ENCODE measurements at places on chromosomes 5 and 9.
A peak's percentile ranks its signal among the peaks of the same experiment; 100 is the strongest.

DNA sequence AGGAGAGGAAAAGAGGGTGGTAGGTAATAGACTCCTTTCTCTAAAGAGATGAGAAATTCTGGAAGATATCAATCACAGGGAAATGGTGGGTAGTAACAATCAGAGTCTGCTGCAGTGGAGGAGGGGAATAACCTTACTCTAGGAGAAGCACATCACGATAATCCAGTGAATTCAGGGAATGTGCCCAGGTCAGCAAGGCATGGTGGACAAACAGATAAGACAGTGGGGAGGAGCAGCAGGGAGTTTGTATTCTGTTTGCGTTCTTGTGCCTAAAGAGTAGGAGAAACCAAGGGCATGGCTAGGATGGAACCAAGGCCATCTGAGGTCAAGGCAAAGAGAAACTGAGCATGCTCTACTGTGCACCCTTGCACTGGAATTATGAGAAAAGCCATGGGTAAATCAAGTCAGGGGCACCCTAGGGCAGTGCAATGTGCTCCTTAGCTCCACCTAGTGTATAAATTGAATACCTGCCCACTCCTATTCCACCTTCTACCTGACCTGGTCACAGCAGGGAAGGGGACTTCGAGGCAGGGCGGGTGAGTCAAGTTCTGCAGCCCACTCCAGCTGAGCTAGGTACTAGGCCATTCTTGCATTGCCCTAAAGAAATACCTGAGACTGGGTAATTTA is 31.6 kb downstream of the RETREG1 start:
- no peak for DNase-seq

- DNase-seq = no peak
Observed at GRCh38 chr9:124044448-124044847, 32.9 kb downstream of the LHX2 start.

GRCh38 chr9:24071091-24071490 is 245.1 kb upstream of the ELAVL2 start:
- no peak for DNase-seq

- no peak for DNase-seq
Observed at GRCh38 chr5:150505041-150505511, 2.9 kb upstream of the NDST1 start.

DNA sequence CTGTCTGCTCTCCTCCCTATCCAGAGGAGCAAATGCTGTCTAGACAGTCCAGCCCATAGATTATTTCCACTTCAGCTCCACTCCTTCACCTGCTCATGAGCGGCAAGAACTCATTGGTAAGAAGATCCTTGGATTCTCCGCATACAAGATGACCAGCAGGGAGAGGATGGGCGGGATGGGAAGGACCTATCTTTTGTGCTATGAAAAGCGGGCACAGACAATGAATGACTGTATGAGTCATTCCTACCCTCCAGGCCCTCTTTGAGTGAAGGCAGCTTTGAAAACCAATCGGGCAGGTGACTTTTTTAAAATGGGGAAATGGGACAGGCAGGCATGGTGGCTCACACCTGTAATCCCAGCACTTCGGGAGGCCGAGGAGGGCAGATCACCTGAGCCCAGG is 49.4 kb downstream of the SMIM23 start:
- no peak for DNase-seq

GRCh38 chr5:33231214-33231710 is 209.5 kb upstream of the TARS1 start:
- no peak for DNase-seq

GRCh38 chr9:69931340-69931739 is 110.7 kb downstream of the CFAP95 start:
- DNase-seq = no peak

DNA sequence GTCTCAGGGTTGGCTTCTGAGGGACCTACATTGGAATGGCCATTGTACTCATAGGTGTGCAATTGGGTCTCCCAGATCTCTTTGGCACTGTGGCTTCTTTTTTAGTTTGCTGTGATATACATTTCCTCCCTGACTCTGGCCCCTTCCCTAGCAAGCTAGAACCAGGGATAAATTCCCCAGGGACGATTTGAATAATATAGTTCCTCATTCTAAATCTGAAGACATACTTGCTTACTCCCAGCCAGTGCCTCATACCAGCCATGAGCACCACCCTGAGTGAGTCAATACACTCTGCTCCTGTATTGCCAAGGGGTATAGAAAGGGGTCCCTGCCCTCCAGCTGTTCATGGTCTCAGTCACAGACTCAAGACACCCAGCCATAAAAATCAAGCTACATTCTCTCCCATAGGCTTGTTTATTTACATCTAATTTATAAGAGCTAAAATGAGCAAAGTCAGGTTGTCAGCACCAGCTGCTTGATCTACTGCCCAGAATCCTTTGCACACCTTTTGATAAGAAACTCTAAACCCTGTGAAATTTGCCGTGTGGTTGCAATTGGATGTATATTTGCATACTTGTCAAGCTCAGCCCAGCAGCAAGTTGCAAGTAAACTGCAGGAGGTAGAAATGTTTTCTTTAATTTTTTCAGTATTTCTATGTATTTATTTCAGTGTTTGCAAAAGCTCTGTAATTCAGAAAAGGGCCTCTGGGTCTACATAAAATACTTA is 219.9 kb upstream of the IRX1 start:
- DNase-seq = no peak

DNA sequence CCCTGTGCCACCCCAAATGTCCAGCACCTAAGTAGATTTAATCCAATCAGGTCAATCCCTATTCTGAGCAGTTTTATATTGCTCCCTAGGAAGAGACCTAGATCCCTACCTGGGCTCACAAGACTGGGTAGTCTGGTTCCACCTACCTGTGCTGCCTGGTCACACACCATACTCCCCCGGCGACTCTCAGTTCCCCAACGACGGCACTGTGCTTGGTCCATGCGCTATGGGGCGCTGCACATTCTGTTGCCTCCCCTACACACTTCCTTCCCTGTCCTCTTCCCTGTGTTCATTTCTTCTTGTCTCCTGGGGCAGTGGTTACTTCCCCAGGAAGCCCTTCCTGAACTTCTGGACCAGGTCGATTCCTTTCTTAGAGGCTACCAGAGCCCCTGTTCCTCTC is 109.9 kb upstream of the IL12B start:
- no peak for DNase-seq

DNA sequence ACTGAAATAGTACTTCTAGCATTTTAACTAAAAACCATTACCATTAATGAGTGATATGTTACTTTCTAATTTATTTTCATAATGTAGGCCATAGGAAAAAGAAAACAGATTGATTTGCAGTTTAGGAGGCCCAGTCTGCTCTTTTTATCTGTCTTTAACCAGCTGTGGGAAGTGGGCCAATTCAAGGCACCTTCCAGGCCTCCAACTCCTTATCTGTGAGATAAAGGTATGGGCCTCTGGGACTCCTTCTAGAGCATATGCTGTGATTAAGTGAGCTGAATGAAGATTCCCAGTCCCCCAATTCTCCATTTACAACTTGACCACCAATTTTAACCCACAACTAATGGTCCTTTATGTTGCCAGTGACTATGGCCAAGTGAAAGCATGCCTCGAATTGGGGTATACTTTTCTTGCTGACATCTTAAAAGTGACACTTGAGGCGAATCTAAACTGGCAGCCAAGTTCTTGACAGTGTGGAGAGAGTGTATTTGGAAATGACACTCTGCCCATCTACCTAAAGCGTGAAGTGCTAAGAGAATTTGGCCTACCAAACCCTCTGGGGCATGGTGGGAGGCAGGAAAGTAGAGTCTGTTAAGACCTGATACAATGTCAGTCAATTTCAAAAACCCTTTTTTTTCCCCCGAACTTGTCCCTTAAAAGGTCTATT is 88.3 kb downstream of the PIK3R1 start:
- DNase-seq = no peak

GRCh38 chr9:6676254-6676921 is 30.9 kb upstream of the GLDC start:
- no peak for DNase-seq

- DNase-seq = no peak
Observed at GRCh38 chr9:35311891-35312639, 150.3 kb downstream of the UNC13B start.

DNA sequence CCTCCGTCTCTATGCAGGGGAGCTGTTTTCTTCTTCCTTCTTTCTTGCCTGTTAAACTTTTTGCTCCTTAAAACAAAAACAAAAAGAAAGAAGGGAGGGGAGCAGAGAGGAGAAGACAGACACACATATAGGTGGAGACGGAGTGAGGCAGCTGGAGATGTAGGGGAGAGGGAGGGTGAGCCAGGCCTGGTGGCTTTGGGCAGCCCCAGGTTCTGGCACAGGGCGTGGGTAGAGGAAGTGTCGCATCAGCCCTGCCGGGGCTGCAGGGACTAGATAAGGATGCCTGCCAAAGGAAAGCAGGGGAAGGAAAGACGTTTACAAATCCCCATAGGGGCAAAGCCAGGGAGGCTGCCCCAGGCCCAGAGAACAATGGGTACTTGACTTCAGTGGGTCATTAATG is 38.7 kb upstream of the PTGS1 start:
- no peak for DNase-seq

GRCh38 chr5:150946351-150946905 is 41.6 kb upstream of the ZNF300 start:
- DNase-seq = no peak

- no peak for DNase-seq
Observed at GRCh38 chr9:128150594-128151308, 1.5 kb downstream of the LCN2 start.

GRCh38 chr9:37370968-37371563 is 51.4 kb upstream of the GRHPR start:
- DNase-seq = no peak

DNA sequence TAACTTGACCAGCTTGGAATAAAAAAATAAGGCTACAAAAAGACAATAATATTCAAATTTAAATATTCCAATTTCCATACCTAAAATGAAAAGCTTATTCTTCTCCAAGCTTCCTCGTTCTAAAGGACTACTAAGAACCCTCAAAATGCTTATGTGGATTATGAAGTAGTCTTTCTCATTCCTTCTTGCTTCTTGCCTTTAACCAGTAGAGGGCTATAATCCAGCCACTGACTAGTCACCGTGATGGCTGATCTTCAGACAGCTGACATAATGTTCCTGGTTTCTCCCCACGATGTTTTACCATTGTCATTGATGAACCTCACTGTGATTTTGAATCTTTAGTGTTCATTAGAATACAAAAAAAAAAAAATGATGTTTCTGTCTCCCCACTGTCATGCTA is 515.3 kb downstream of the TLE1 start:
- DNase-seq = no peak

- no peak for DNase-seq
Observed at GRCh38 chr9:27457445-27457844, 66.6 kb upstream of the IFNK start.

- no peak for DNase-seq
Observed at GRCh38 chr5:76529464-76530344, 93.5 kb downstream of the F2RL2 start.

DNA sequence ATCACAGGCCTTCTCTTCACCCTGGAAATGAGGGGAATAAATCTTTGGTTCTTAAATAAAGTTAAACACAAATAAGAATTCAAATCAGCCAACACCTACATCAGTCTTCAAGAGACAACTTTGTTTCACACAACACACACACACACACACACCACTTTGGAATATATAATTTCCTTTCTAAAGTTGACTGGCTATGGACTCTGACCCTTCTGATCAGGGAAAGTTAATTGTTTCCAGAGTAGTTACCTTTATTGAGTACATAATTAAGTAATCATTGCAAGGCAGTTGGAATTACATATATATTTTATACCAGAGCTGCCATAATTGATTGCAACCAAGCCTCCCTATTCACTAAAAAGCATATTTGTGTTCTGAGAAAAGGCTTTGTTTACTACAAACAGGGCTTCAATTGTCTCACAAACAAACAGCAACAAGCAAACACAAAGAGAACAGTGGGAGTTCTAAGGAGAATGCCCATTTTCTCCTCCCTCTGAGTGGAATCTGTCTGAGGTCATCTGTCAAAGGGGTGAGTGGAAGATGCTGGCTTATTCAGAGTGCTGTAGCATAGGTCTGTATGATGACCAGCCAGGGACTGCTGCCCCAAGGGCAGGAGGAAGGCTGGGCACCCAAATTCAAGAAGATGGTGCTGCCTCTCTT is 136.6 kb downstream of the SEMA6A start:
- DNase-seq = no peak

GRCh38 chr9:120723565-120723964 is 9.3 kb upstream of the MEGF9 start:
- no peak for DNase-seq

- no peak for DNase-seq
Observed at GRCh38 chr9:113787871-113788270, 88.2 kb upstream of the ZNF618 start.

DNA sequence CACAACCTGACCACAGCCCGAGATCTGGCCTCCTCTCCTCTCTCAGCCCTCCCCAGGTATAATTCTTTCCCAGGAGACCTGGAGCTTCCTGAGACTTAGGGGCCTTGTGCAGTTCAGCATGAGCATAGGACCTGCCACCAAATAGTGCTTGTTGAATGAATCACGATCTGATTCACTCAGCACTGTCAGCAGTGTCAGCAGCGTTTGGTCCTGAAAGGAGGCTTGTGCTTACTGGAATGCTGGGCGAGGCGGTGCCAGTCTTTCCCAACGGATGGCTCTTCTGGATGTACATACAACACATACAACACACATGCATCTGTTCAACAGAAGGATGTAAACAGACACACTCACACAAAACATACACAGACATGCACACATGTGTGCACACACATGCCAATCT is 173.3 kb downstream of the COL23A1 start:
- DNase-seq = no peak

DNA sequence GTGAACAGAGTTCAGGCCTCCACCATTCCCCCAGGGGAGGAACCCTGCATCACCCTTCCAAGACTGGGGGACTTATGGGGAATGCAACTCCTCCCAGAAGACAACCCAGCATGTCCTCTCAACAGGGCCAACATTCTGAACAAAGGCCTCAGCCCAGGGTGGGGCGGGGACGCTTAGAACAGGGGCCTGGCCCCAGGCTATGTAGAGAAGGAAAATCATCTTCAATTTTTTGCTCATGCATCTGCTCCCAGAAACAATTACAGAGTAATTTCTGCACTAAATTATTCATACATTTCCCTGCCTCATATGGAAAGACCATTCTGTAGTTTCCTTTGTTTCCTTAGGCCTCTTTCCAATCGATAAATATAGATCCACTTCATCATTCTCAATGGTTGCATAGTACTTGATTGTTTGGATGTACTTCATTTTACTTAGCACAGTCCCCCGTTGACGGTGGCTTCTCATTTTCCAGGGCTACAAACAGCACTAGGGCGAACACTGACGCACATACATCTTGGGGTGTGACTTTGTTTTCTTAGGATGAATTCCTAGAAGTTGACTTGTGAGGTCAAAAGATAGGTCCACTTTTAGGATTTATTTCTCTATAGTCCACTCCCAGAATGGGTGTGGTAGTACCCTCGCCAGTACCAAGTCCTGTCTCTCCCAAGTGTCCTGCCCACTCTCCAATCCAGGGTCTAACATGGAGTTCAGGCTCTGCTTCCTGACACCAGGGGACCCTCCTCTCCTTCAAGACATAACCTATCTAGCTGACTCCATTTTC is 27.2 kb upstream of the SMU1 start:
- DNase-seq = no peak

- peak; percentile 63 for DNase-seq
Observed at GRCh38 chr5:174323878-174324281, 278.4 kb downstream of the NSG2 start.
